ENCODE measurements at places on chromosomes 5 and 9. TPM values are rescaled to one million over a fixed set of nuclear protein-coding genes. Genes with fewer than 3 reads are reported as not detected.

- no peak for DNase-seq
Measured at GRCh38 chr9:111999319-111999718, 102.7 kb downstream of the UGCG start.

The LOX gene
- total RNA-seq, result 0.05 TPM

GRCh38 chr9:23643656-23644258, 182.3 kb downstream of the ELAVL2 start:
- no peak for DNase-seq

DNA sequence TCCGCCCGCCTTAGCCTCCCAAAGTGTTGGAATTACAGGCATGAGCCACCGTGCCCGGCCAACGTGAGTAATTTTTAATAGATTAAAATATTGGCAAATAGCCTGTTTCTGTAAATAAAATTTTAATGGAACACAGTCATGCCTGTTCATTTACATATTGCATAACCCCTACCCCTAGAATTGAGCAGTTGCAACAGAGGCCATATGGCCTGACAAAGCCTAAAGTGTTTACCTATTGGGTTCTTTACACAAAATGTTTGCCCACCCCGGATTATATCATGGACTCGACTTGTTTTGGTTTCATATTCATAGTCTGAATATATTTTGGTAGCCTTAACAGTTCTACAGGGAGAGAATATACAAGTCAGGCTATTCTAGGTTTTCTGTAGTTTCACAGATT, 5.3 kb downstream of the NSA2 start:
- DNase-seq, result peak; percentile 47

- DNase-seq, result no peak
Measured at GRCh38 chr5:73867345-73868335, 241.6 kb downstream of the ARHGEF28 start.

All from activated CD4-positive, alpha-beta T cell treated with anti-CD3 and anti-CD28 coated beads, Interleukin-2, amount 10 ng/mL, durations not matched to agents 24 days and 14 days (primary cell).